ENCODE measurements at places on chromosomes 12 and 14.

- DNase-seq = no peak
Measured at GRCh38 chr14:71931492-71932228, 569 bp upstream of the RGS6 start.

GRCh38 chr12:124502379-124502778 is 65.0 kb downstream of the NCOR2 start:
- no peak for DNase-seq

- no peak for DNase-seq
Measured at GRCh38 chr14:32940711-32941667, 2.3 kb downstream of the NPAS3 start.

DNA sequence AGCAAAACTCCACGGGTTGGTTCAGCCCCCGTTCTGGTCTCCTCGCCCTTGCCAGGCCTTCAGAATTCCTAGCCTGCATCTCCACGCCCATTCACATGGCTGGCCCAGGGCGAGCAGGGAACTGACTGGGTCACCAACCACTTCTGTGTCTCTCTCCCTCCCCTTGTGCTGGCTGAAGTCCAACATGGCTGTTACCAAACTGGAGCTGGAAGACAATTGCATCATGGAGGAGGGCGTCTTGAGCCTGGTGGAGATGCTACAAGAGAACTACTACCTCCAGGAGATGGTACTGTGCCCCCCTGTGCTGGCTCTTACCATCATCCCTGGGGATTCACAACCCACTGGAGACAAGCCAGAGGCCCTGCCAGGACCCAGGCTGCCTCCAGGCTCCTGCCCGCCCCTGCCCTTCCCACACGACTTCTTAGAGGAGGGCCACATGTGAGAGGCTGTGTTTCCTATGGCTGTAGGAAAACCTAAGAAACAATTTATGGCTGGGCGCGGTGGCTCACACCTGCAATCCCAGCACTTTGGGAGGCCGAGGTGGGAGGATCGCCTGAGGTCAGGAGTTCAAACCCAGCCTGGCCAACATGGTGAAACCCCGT is 9.9 kb downstream of the LRRC74A start:
- no peak for DNase-seq

DNA sequence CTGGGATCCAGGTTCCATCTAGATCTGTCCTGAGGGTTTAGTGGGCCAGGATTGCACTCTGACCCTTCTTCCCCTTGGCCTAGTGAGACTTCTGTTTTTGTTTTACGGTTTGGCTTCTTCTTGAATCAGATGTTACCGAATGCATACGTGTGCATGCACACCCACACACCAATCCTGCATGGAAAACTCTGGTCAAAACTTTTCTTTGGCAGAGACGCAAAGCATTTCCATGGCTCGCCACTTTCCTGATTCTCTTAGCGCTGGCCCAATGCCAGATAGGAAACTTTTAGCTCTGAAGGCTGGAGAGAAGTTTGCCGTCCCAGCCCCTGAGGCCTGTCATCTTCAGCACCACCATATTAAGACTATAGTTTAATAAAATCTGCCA is 67.4 kb upstream of the ACTN1 start:
- no peak for DNase-seq

- DNase-seq = no peak
Measured at GRCh38 chr14:64708148-64709004, 4.2 kb downstream of the PLEKHG3 start.

DNA sequence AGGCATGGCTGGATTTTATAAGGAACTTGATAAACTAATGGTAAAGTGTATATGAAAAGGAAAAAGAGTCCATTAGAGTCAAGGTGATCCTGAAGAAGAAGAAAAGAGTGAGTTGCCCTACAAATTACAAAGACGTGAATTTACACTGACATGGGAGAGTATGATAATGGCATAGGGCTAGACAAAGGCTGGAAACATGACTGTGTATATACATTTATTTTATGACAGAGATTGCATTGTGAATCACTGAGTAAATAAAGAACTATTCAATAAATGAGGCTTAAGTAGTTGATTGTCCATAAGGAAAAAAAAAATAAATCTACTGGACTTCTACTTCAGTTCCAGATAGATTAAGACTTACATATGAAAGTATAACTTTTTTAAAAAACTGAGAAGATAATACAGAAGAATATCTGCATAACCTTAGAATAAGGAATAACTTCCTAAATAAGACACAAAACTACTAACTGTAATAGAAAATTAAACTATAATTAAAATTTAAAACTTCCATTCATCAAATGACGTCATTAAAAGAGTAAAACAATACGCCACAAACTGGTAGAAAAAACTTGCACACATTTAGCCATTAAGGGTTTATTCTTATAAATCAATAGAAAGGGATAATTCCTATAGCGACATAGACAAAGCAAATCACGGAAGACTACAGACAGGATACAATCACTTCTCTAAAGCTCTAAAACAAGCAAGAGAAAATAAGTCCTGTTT is 278.5 kb downstream of the NOVA1 start:
- DNase-seq = no peak

- peak; percentile 75 for DNase-seq
Measured at GRCh38 chr12:4273652-4274395, at the start of gene CCND2. TSS of gene CCND2 (plus strand) at chr12:4273762. CDS start at chr12:4274041, 279 bp downstream.

DNA sequence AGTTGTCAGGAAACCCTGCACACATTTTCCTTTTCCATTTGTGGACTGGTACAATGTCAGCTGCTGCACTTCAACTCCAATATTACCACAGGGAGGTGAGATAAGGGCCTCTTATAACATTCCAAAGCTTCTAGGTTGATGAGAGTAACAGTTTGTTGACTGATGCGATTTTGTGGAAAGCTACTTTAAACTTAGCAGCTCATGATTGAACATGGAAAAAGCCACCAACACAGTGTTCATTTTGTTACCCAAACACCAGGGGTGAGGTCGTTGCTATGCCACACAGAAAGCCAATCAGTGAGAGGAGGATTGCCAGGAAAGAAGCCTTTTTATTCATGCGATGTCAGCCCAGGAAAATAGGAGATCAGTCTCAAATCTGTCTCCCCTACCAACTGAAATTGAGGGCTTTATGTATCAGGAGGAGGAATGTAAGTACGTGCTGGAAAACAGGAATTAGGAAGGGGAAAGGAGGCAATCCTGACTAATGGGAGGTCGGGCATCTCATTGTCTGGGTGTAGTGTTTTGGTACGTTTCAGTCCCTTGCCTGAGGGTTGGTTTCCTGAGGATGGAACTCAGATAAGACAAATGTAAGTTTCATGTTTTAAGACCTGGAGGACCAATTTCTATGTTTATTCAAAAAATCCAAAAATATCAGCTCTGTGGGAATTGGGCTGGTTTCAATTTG is 92.7 kb upstream of the PLEKHA5 start:
- no peak for DNase-seq

Data from GM12892 (cell line).